ENCODE measurements at places on chromosomes 7 and 10.

- DNase-seq: no peak
Observed at GRCh38 chr10:82282782-82283456, 407.9 kb downstream of the NRG3 start.

GRCh38 chr7:44383566-44383965, 58.2 kb upstream of the CAMK2B start:
- DNase-seq: no peak

DNA sequence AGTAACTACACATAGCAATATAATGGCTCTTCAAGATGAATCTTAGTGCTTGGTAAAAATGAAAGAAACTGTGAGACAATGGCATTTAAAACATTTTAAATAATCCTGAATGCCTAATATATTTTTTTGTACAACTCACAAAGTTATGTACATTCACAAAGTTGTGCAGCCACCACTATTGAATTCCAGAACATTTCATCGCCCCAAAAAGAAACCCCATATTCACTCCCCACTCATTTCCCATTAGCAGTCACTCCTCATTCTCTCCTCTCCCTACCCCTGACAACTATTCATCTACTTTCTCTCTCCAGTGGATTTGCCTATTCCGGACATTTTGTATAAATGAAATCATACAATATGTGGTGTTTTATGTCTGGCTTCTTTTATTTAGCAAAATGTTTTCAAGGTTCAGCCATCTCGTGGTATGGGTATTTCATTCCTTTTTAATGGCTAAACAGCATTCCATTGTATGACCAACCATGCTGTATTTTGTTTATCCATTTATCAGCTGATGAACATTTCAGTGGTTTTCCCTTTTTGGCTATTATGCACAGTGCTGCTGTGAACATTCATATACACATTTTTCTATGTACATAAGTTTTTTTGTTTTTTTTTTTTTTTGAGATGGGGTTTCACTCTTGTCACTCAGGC, 34.7 kb downstream of the ENTPD7 start:
- DNase-seq: no peak

GRCh38 chr7:863106-863505, 13.2 kb upstream of the GET4 start:
- DNase-seq: no peak

DNA sequence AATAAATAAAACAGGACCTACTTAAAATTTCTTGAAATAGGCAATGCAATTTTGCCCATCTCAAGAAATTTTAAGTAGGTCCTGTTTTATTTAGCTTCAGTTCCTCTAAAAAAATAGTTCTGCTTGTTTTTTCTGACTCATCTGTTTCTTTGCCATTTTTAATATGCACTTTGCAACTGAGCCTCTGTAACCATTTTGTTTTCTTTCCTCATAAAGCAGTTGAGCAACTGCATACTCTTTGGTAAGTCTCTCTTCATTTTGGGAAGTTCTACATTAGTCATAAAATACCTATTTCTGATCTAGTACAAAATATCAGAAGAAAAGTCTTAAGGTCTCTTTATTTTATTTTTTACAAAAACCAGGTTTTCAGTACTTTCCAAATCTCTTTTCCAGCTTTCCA, 18.0 kb downstream of the TAS2R40 start:
- DNase-seq: no peak

DNA sequence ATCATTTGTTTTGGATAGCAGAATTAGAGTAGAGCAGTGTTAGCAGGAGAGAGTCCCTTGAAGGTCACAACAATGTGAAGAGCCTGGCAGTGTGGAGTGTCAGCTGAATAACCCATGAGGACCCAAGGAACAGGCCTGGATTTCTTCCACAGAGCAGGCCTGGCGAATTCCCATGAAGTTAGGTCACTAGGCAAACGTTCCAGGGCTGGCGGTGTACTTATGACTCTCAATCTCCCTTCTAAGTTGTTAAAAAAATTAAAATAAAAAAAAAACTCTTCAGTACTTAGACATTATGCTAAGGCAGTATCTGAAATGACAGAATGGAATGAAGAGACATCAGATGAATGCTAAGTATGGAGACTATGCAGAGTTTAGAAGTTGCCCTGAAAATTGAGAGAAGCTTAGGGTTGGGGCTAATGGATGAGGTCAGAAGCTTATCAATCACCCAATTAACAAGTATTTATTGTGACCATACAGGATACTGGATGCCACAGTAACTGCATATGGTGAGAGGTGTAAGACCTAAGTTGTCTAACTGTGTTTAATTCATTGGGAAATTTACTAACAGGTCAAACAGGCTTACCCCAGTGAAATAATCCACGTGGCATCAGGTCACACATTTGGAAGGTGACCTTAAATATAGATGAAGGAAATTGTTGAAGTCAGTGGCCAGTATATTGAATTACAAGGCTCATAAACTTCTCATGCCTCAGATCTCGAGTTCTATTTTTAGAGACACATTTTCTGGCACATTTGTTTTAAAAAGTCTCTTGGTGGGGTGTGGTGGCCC, 126.2 kb upstream of the NRP1 start:
- DNase-seq: no peak

DNA sequence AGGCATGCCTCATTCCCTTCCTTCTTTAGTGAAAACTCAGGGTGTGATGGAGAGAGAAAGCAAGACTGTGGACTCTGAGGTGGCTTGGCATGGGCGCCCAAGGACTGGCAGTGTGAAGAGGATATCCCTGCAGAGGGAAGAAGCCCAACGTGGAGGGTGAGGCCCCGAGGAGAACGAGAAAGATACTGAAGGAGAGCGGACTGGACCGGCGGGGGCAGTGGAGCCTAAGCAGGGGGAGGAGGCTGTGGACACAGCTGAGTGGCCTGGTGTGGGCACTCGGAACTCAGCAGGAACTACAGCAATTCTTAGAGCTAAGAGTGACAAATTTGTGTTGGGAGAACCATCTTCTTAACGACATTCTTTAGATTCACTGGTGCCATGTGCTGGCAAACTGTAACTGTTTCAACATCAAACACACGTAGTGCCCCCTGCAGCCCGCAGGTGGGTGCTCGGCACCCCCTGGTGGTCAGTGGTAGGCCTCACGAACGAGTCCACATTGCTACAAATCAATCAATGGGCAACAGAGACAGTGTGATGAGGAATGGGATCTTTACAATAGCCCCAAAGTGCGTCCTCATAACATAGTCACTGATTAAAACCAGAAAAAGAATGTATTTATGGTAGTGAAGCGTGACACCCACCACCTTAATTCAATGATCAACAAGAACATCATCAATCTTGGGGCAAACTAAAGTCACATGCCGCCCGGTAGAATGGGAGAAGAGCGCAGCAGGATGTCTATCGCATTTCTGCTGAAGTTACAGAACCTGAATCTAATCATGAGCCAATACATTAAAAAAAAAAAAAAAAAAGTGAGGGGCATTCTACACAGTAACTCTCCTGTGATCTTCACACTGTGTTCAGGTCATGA, 2.0 kb upstream of the SFTPA1 start:
- no peak for DNase-seq

DNA sequence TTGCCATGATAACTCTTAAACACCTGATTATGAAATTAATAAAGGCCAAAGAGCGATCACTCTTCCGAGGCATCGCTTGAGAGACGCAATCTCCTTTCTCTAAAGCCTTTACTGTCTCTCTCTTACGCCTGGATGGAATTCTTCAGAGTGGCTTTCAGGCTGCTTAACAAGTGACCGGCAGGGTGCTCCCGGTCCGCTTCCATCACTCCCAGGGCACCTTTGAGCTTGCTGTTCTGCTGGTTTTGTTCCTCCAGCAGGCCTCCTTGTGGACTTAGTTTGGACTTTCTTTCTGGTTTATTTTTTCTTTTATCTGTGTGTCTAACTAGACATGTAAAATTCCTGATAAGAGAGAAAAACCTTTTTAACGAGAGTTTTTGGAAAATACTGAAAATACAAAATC, 60.9 kb downstream of the MRPL32 start:
- no peak for DNase-seq

GRCh38 chr10:101062232-101063049, 652 bp downstream of the KAZALD1 start:
- no peak for DNase-seq

DNA sequence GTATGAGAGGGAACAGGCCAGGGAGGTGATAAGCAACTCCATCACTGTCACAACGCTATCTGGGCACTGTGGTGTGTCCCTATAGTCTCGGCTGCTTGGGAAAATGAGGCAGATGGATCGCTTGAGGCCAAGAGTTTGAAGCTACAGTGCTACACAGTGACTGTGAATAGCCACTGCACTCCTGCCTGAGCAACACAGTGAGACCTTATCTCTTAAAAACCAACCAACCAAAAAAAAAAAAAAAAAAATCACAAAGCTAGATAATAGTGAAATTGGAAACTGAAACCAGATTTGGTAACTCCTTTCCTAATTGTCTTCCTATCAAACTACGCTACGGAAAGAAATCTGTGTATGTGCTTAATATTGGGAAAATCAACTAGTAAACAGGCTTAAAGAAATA, 14.1 kb downstream of the MICU1 start:
- DNase-seq: no peak

- no peak for DNase-seq
Observed at GRCh38 chr10:83166344-83166743, 973.0 kb upstream of the GHITM start.

DNA sequence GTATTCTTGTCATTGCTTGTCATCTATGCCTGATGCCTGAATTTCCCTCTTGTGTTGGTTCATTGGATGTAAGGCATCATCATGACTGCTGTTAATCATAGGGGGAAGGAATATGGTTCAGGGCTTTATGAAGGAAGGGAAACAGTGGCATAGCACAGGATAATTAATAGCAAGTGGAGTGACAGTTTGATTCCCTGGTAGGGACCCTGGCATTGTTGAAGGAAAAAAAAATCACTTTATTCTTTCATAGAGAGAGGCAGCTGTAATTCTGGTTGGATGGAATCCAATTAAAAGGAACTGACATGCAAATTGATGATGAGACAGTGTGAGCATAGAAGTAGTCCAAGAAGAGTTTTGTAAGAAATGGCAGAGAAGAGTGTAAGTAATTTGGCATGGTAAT, 121.4 kb downstream of the AUTS2 start:
- no peak for DNase-seq

- no peak for DNase-seq
Observed at GRCh38 chr10:11874568-11875493, 51.7 kb downstream of the PROSER2 start.

DNA sequence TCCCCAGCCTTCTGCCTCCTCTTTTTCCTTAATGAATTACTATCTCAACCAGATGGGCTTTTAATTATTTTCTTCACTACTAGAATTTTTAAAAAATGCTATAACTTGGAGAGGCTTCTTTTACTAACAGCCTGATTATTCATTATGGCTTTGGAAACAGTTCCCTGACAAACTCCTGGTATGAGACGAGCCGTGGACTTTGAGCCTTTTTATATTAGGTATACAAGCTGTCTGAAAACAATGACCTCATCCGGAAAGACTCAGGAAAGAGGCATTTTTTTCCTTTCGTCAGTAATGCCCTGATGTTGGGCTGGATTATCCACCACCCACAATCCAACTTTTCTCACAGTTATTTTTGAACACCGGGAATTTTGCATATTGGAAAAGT, 26.7 kb upstream of the ABLIM1 start:
- DNase-seq: no peak

- no peak for DNase-seq
Observed at GRCh38 chr10:76935941-76936613, 701.5 kb downstream of the KCNMA1 start.

GRCh38 chr7:78334426-78334825, 535.9 kb downstream of the PHTF2 start:
- no peak for DNase-seq

- DNase-seq: no peak
Observed at GRCh38 chr7:1127001-1127400, 33.0 kb downstream of the ZFAND2A start.

- no peak for DNase-seq
Observed at GRCh38 chr7:130419658-130420057, 21.2 kb downstream of the CEP41 start.

DNA sequence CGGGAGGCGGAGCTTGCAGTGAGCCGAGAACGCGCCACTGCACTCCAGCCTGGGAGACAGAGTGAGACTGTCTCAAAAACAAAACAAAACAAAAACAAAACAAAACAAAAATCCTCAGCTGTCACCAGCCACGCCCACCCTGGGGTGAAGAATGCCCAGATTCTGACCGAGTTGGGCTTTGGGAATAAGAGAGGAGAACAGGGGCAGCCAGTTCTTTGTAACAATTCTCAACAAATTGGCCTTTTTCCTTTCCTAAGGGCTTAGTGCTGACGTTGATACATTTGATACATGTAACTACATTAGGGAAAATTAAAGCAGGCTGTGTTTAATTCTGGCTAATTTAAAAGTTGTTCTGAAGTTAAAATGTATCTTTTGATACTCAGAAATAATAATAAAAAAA, 121.0 kb downstream of the EPC1 start:
- no peak for DNase-seq

GRCh38 chr10:120684226-120684625, 166.9 kb upstream of the WDR11 start:
- no peak for DNase-seq

GRCh38 chr7:19747740-19748339, 25.6 kb downstream of the TMEM196 start:
- DNase-seq: no peak

DNA sequence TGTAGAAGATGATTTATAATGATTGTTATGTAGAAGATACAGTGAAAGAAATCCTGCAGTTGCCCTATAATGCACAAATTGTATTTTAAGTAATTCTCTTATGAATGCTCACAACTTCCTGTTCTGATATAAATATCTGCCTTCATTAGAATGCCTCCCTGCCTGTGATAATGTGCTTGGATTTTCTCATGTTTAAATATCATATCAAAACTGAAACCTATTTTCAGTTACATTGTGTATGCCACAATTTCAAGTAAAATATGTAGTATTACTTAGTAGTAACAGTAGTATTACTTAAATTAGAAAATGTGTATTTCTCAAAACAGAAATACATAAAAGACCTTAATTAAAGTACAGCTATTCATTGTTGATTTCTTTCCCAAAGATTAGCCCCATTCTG, 41.1 kb upstream of the TFEC start:
- no peak for DNase-seq

DNA sequence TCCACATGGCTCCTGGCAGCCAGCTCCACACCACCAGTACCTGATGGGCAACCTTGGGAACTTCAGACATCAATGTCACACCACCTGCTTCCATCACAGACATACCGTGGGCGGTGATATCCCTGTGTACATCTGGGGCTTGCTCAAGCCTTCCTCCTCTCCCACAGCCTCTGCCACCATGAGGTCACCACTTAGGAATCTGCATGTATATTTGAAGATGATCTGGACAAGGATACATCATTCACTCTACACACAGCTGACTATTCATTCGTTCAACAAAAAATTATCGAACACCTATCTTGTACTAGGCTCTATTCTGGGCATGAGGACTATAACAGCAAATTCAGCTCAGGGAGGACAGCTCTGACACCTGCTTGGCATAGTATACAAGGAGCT, 6.8 kb downstream of the DLG5 start:
- no peak for DNase-seq

DNA sequence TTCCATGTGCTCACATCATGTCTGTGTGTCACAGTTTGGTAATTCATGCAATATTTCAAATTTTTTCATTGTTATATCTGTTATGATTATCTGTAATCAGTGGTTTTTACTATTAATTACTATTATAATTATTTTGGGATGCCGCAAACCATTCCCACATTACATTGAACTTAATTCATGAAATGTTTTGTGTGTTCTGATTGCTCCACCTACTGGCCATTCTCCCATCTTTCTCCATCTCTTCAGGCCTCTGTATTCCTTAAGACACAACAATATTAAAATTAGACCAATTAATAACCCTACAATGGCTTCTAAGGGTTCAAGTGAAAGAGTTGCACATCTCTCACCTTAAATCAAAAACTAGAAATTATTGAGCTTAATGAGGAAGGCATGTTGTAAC, 398.5 kb downstream of the PCDH15 start:
- no peak for DNase-seq

GRCh38 chr7:68206946-68207485, 1210.4 kb downstream of the TYW1 start:
- DNase-seq: no peak
